ENCODE measurements at places on chromosomes 13 and 19.

DNA sequence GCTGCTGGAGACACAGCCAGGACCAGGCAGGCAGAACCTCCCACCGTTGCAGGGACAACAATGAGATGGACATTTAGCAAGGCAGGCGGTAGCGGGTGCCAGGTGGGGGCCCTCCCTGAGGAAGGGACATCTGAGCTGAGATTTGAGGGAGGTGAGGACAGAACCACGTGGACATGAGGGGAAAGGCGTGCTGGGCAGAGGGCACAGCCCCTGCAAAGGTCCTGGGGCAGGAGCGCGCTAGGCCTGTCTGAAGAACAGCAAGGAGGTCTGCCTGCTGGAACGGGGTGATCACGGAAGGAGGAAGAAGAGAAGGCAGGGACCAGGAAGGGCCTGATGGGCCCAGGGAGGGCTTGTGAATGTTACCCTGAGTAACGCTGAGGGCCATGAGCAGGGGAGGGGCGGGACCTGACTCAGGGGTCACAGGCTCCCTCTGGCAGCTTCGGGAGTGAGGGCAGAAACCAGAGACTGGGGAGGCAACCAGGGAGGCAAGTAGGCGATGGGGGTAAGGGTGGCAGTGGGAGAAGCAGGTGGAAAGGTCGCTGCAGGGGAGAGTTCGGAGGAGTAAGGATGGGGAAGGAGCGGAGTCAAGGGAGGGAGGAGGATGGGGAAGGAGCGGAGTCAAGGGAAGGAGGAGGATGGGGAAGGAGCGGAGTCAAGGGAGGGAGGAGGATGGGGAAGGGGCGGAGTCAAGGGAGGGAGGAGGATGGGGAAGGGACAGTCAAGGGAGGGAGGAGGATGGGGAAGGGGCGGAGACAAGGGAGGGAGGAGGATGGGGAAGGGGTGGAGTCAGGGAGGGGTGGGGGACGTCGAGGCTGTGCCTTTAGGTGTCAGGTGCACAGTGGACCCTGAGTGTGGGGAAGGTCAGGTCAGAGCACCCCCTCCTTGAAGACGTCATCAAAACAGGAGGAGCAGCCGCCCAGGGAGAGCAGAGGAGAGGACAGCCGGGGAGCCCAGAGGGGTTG is 15.7 kb upstream of the B3GNT3 start:
- DNase-seq, result peak; percentile 48

- DNase-seq, result peak; percentile 39
These were observed 161.6 kb downstream of the RNF17 start for GRCh38 chr13:24925318-24926231.

DNA sequence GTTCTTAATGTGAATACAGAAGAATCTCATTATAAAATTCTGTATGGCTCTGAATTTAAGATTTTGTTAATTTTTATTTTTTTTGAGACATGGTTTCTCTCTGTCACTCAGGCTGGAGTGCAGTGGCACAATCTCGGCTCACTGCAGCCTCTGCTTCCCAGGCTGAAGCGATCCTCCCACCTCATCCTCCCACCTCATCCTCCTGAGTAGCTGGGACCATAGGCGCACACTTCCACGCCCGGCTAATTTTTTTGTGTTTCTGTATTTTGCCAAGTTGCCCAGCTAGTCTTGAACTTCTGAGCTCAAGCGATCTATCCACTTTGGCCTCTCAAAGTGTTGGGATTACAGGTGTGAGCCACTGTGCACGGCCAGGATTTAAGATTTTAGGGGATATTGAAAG is 14.3 kb downstream of the CYP2A7 start:
- no peak for DNase-seq

- no peak for DNase-seq
These were observed 276 bp downstream of the ALG11 start for GRCh38 chr13:52012512-52012836.

DNA sequence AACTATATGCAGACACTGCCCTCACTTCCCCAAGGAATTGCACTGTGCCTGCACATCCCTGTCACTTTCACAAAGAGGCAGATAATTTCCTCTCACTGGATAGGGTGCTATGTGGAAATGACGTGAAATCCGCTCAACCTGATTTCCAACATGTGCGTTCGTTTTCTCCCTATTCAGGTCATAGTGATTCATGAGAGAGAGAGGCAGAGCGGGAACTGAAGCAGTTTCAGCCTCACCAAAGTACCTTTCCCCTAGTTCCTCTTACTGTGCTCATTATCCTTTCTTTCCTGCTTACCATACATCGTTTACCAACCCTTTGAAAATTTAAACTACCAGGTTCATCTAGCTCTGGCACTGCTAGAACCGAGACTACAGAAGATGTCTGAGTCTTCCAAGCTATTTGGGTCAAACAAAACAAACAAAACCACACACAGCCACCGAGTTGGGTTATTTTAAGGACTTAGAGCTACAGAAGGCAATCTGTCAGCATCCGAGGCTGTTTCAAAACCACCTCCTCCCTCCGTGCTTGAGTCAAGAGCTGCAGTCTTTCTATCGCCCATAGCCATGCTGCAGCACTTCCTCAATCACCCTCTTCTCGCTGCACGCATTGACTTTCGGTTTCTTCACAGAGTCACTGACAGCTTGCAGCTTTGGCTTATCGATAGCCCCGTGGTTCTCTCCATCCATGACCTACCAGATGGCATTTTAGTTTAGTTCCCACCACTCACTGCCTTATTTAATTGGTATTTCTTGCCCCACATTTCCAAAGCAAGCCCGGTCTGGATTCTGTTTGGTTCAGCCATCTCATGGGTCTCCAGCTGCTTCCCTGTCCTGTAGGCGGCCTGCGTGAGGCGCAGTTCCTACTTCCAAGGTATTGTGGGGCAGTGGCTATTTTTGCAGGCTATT is 1395.8 kb downstream of the EFNB2 start:
- no peak for DNase-seq

DNA sequence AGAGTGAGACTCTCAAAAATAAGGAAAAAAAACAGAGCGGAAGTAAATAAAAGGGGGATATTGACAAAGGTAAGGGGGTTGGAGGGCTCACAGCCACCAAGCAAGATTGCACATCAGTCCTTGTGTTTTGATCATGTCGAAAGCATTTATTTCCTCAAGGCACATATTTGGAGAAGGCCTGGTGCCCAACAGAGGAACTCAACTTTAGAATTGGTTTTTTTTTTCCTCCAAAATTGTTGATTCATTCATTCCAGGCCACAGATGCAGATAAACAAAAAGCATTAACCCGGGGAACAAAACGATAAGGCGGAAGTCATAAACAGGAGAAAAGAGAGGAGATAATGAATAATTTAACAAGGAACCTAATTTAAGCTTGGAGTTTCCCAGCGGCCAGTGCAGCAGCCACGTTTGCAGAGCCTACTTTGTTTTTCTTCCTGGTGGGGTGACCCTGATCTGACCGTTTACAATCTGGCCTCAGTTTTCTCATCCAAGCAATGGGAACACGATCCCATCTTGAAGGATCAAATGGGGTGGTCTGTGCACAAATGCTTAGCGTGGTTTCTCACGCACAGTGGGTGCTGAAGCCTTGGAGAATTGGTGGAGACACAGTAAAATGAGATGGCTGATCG is 2.1 kb upstream of the PTPRS start:
- DNase-seq, result no peak

DNA sequence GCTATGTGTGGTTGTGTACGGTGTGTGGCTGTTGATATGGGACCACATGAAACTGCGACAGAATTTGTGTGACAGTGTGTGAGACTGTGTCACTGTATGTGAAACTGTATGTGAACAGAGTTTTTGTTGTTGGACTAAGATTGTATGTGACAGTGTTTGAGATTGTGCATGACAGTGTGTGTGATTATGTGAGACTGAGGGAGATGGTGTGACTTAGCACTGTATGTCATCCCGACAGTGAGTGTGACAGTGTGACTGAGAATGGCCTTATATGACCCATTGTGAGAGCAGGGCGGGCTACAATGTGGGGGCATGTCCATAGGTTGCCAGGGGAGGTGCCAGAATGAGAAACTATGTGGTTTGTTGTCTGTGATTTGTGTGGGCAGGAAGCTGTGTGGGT is 930 bp downstream of the ZNF583 start:
- no peak for DNase-seq

DNA sequence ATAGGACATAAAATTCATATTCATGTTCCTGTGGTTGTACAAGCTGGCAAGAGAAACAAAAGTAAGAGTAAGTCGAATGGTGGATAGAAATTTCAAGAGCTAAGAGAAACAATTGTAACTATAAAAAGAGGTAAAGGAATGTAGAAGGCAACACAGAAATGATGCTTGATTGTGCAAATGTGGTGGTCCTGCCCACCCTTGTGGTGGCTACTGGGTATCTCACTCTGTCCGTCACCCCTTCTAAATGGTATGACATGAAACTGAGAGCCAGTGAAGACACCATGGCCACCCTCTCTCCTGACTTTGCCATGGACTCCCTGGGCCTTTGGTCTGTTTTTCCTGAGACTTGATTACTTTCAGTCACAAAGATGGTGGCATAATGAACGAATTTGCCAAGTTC is 925.9 kb upstream of the SLITRK6 start:
- no peak for DNase-seq

GRCh38 chr19:13100841-13101589 is 1.6 kb downstream of the LYL1 start:
- DNase-seq, result peak; percentile 44

GRCh38 chr19:55720801-55721200 is 17.4 kb downstream of the NLRP9 start:
- no peak for DNase-seq

GRCh38 chr13:84641491-84641890 is 759.2 kb upstream of the SLITRK1 start:
- no peak for DNase-seq

GRCh38 chr13:22497991-22498780 is 682.6 kb upstream of the SGCG start:
- DNase-seq, result no peak

DNA sequence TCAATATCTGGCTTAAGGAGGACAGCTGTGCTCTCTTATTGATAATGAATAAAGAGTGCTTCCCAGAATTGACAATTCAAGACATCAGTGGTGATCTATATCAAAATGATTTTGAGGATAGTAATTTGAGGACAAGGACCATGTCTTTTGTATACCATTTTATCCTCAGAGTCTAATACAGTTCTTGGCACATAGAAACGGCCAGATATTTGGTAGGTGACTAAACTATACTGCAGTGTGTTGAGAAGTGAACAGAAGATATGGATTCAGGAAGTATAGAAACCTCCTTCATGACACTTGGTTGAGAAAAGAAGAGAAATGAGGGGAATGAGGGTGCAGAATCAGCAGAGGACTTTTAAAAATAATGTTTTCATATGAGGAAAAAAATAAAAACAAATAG is 16.1 kb upstream of the LMO7 start:
- no peak for DNase-seq

DNA sequence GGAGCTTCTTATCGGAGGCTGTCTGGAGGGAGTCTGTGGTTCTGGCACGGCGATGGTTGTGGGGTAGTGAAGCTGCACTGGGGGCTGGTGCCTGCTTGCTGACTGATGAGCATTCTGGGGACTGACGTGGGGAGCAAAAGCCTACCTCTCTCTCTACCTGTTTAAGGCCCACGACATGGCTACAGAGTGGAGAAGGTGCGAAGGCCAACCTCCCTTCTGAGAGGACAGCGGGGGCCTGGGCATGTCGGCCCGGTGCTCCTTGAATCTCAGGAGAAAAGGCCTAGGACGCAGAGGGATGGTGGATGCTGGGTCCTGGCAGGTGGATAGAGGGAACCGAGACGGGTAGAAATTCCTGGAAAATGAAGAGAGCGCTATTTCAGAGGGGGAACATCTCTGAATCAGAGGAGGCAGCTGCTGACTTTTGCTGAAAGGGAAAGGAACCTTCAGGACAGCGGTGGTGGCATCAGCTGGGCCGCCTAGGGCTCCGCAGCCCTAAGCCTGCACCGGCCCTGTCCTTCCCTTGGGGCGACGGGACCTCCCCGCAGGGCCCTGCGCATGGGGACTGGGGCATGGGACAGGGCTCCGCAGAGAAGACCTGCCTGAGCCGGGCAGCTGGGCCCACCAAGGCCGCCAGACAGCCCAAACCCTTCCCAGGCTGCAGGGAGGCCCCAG is 35.0 kb upstream of the MEDAG start:
- no peak for DNase-seq

DNA sequence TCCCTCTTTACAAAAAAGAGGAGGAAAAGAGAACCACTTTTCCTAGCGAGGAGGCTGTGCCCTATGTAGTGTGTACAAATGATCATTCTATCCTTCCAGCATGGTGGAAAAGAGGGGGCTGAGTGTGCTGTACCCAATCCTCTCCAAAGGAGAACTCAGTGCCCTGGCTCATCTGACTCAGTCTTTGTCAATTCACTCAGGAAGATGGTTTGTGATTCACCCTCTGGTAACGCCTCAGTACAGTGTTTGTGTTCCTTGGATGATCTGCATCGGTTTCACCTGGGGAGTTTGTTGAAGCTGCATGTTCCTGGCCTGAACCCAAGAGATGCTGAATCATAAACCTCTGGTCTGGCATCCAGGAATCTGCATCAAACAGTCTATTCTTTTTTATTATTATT is 18.3 kb upstream of the ENOX1 start:
- DNase-seq, result no peak

DNA sequence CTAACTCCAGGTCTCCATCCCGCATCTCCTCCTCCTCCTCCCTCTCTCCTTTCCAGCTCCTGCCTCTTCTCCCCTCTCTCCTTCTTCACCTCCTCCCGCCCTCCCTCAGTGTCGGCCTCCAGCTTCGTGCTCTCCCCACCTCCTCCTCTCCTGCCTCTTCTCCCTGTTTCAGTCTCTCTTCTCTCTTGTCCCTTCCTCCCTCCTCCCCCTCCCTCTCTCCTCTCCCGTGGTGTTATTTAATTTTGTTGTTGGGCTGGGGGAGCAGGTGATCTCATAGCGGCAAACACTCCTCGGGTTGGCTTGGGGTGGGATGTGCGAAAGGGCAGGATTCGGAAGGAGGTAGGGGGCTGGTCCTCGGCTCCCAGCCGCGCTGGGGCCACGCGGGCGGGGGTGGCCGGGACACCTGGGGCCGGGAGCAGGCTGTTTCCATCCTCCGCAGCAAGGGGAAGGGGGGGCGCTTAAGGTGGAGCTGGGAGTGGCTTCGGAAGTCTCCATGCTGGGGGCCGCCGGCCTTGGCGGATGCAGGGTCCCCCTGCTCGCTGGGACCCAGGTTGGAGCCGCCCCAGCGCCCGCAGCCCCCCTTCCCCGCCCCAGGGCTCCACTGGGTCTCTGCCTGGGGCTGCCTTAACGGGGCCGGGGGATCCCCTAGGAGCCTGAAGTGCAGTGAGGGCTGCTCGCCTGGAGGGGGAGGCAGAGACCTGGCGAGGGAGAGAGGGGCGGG is at the start of gene CA11:
Gene CA11 (minus strand): TSS at position 187 of the 721 bp plus-strand sequence. CDS start 555 bp downstream, outside the sequence.
- peak; percentile 93 for DNase-seq

DNA sequence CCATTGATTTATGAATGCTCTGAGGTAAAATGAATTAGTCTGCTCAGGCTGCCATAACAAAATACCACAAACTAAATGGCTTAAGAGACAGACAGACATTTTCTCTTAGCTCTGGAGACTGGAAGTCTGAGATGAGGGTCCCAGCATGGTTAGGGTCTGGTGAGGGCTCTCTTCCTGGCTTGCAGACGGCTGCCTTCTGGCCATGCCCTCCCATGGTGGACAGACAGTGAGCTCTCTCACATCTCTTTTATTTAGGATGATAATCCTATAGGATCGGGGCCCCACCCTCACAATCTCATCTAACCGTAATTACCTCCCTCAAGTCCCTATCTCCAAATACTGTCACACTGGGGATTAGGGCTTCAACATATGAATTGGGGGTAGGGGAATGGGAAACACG is 47.1 kb downstream of the HSPH1 start:
- DNase-seq, result no peak

Data from SJCRH30 (cell line).